T-helper 2 cell (primary cell): ENCODE measurements at places on chromosomes 11 and 22.

- DNase-seq, result no peak
Observed at GRCh38 chr22:32676191-32676590, 125.3 kb upstream of the TIMP3 start.

DNA sequence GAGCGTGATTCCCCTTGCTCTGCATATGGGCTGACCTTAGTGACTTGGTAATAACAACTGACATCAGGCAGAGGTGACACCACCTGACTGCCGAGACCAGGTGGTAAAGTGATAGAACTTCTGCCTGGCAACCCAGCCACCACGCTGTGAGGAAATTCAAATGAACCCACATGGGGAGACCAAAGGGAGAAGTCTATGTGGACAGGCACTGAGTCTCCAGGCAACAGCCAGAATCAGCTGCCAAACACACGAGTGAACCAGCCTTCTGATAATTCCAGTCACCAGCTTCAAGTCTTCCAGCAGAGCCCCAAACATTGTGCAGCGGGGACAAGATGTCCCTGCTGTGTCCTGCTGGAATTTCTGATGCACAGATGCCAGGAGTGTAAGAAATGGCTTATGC, 29.7 kb downstream of the SPATA19 start:
- no peak for DNase-seq

- no peak for DNase-seq
Observed at GRCh38 chr11:126352934-126353801, 2.3 kb upstream of the ST3GAL4 start.

DNA sequence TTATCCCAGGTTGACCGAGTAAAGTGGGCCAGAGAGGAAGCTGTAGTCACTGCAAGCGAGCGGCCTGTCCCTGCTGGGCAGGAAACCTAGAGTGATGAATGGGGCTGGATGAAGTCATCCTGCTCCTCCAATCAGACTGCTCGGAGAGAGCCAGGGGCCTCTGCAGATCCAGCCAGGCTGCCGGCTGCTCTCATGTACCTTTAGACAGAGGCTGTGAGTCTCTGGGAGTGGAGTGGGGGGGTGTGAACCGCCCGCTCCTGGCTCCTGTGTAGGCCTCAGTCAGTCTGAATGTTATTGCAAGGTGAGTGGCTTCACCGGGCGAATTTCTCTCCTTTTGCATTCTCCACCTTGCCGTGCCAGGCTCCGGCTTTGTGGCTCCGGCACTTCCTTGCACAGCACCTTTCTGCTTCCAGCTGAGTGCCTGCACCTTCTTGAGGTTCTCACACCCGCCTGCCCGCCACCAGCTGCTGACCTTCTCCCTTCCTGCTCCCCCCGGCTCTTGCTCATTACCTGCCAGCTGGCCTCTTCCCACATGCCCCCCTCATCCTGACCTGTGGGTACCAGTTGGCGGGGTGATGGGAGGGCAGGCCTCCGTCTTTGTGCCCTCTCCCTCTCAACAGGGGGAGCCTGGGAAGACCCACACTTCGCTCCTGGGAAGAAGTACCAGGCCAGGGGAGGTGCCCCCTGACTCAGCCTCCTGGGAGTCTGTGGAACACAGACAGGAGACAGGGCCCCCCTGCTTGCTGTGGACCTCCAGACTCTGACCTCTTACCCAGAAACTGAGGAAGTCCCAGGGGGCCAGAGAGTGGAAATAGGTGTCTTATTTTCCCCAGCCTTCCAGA, 79.9 kb downstream of the GRAMD1B start:
- DNase-seq, result no peak

DNA sequence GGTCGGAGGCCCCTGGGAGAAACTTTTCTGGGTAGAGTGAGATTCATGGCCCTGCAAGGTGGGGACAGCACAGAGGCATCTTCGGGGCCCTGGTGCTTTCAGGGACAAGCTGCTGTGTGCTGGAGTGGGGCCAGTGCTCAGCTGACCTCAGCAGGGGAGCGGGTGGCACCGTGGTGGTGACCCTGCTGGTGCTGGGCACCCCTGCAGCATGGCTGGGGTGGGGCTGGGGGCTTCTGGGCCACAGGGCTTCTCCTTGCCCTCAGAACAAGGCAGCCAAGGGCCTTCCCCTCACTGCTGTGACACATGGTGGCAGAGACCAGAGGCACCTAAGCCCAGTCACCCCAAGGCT, 24.9 kb upstream of the GNB1L start:
- DNase-seq, result no peak

DNA sequence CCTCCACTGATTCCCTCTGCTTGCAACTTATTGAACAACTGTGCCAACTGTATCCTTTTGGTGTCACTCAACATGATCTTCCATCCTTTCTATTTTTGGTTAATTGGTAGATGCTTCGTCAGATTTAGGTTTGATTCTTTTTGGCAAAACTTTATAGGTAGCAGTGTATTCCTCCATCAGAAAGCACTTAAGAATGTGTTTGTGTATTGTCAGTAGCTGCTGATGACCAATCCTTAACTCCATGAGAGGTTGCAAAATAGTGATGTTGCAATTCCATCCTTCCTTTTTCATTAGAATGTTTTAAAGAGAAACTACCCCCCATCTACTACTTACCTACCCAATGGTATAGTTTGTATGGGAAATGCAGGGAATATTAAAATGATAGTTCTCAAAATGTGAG, 22.1 kb downstream of the FAM76B start:
- no peak for DNase-seq

DNA sequence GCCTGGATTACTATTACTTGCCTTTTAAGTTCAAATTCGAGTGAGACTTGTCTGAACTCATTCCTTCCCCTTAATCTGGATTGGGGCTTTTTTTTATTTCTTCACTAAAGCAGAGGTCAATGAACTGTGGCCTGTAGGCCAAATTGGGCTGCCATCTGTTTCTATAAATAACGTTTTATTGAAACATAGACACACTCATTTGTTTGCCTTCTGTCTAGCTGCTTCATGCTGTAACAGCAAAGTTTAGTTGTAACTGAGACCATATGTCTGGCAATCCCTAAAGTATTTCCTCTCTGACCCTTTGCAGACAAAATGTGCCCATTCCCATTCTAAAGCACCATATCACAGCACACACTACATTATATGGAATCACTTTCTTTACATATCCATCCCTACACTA, 207.9 kb upstream of the ISX start:
- no peak for DNase-seq

DNA sequence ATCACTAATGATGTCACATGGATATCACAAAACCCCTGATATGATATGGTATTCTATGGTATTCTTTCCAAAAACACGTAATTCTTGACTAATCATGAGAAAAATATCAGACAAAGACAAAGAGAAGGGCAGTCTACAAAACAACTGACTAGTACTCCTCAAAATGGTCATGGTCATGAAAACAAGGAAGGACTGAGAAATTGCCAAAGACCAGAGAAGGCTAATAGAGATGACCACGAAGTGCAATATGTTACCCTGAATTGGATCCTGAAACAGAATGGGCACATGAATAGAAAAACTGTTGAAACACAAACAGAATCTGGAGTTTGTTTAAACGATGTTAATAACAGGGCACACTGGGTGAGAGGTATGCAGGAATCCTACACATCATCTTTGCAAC, 10.2 kb downstream of the CKAP5 start:
- no peak for DNase-seq

GRCh38 chr11:119237515-119237914, 31.4 kb downstream of the CBL start:
- DNase-seq, result no peak

DNA sequence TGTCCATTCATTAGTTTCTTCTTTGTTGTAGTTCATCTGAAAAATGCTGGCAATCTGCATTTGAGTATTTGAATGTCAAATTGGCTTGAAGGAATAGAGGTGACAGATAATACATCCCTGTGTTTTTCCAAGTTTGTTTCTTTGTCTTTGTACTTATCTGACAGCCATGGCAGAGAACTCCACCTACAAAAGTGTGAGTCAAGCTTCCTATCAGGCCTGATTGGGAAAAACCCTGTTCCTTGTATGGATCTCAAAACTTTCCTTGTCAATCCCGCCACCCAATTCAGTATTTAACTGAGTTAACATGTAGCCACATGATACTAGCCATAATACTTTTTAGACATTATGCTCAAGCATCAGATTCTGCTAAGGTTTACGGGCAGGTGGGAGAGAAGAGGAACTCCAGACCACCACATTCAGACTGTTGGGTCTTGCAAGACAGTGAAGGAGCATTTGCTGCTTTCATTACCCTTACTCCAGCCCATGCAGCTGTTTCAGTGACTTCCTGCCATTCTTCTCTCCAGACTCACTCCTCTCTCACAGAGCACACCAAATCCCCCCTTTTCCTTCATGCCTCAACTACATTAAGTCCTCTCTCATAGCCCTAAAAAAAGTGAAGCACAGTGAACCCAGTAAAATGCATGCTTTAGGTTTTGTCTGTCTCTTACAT, 65.9 kb downstream of the BLID start:
- no peak for DNase-seq

DNA sequence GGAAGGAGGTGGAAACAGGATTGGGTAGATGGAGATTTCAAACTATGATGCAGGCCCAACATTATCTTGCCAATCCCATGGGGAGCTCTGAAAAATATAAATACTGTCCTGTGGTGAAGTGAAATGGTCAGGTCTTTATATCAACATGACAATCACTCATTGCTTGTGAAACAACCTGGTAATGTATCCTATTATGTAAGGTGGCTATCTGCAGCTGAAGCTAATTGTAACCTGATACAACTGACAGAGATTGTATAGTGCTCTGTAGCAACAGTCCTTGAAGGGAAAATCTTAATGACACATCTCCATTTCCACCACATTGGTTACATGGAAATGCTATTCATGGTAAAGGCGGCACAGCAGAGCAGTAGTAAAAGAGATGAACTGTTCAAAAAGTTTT, 20.7 kb upstream of the CHORDC1 start:
- no peak for DNase-seq

GRCh38 chr11:67482275-67482826, 475 bp upstream of the AIP start:
- no peak for DNase-seq

GRCh38 chr22:40018051-40018450, 23.3 kb downstream of the FAM83F start:
- DNase-seq, result no peak

DNA sequence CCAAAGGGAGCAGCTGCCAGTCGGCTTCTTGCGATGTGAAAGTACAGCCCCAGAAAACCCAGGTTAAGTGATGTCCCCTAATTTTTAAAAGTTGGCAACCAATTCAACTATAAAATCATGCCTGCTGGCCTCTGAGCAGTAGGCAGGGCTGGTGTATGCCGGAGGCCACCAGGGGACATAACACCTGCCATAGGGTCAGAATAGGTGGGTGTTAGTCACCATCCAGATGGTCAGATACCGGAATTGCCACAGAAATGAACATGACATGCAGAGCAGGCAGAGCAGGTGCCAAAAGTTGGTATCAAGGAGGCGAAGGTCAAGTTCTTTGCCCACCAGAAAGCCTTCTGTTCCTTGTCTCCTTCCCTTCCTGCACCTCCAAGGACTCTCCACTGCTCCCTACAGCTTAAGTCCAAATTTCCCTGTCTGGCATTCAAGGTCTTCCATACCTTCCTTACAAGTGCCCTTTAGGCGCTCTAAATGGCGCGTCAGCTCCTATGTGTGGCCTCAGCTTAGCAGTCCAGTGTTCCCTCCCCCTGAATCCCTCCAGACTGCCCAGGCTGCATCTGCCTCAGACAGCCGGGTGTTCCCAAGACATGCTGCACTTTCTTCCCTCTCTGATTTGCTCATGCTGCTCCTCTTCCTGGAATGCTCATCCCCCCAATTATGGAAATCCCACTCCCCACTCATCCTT, 45.1 kb downstream of the PTPRJ start:
- DNase-seq, result no peak

DNA sequence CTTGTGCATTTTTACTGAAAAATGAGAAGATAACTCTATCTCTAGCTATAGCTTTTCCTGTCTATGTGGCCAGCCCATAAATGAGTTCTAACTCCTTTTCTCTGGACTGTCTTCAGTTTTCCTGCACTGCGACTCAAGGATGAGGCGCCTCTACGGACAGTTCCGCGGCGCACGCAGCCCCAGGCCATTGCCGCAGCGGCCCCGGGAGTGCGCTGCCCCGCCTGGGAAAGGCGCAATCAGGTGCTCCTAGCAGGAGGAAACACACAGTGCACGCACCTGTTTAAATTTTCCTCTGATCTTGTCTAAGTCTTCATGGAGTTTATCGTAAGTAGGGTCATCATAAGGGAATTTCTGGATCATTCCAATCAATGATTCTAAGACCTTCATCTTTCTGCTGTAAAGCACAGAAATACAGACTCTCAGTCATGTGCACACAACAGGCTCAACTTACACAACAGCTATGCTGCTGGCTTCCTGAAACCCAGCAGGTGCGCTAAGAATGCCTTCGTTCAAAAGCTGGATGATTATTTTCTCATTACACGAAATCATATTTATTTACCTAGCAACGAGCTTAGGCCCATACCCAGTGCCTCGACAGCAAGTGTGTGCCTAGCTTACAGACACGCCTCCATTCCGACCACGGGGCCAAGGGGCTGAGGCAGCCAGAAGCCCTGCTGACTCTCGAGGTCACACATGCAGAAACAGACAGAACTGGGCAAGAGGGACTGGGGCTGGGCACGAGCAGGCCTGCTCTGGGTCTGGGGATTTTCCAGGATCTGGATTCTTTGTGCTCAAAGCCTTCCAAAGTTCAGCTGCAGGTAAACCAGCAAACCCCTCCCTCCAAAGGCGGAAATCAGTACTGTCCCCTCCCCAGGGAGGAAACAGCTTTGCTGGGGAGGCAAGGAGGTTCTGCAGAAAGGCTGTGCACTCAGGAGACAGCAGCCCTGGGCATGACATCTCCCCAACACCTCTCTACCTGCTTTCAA, 7.2 kb downstream of the LTO1 start:
- DNase-seq, result no peak

DNA sequence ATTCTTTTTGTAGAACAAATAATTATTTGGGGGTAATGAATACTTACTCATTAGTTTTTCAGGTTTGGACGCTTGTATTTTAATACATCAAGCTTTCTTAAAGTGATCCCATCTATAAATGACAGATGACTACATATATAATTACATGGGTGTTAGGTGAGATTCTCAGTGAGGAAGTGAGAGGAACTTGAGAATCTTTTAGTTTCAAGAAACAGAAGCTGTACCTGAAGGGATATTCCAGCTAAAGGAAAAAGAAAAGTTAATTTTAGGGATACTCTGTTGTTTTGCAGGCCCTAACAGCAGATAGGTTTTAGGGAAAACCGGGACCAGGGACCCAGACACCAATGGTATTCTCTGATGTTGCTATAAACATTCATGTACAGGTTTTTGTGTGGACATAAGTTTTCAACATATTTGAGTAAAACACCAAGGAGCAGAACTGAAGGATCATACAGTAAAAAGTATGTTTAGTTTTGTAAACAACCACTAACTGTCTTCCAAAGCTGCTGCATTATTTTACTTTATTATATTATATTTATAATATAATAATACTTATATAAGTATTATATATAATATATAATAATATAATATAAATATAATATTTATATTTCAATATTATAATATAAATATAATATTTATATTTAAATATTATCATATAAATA, 24.1 kb upstream of the PHOX2A start:
- DNase-seq, result no peak

GRCh38 chr22:44888491-44889254, 121.1 kb downstream of the PHF21B start:
- no peak for DNase-seq
